Cortex of kidney (tissue), 1 donor: ENCODE measurements at places on chromosomes 1 and 21.

- no peak for DNase-seq
These were observed at the start of gene SGIP1 for GRCh38 chr1:66533804-66534740. Gene SGIP1 (plus strand): TSS chr1:66534153. CDS start chr1:66534359, 206 bp downstream.

GRCh38 chr1:154198756-154199562, 7.1 kb upstream of the TPM3 start:
- no peak for DNase-seq

- DNase-seq: no peak
These were observed 11.7 kb upstream of the SLC26A9 start for GRCh38 chr1:205954819-205955404.

GRCh38 chr1:68331117-68331865, 99.0 kb upstream of the WLS start:
- no peak for DNase-seq

DNA sequence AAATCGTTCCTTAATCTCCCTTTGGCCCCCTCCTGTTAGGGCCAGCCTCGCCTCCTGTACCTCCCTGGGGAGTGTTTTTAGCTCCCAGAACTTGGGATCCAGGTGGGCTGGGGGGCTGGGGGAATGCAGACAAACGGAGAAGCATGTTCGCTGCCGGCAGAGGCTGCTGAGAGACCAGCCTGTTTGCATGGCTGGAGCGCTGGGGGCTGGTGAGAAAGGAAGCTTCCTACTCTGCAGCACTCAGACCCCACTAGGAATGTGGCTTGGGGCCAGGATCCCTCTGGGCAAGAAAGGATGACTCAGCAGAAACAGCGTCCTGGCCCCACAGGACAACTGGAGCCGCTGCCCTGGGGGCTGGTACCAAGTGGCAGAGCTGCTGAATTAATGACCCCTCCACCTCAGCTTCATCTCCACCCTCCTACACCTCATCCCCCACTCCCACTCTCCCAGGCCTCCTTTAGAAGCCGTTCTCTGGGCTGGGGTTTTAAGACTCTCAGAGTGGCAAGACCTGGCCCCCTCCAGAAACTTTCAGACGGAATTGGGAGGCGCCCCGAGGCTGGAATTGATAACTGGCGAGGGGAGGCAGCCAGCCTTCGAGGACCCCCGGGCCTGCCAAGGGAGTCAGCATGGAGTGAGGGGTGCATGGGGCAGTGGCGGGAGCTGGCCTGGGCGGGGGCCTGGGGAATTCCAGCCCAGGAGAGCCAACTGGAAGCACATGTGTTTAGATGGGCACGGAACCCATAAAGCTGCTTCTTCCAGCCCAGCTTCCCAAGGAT, 28.5 kb upstream of the EPS8L3 start:
- DNase-seq: no peak

- DNase-seq: no peak
These were observed 170.3 kb upstream of the TMEM51 start for GRCh38 chr1:14983277-14983676.

- DNase-seq: no peak
These were observed 226.1 kb downstream of the RGS7 start for GRCh38 chr1:241130881-241131280.

GRCh38 chr1:107430540-107431228, 289.8 kb downstream of the NTNG1 start:
- DNase-seq: no peak

GRCh38 chr1:27322569-27323240, 742 bp downstream of the TMEM222 start:
- no peak for DNase-seq

- no peak for DNase-seq
These were observed 194.6 kb downstream of the PBX1 start for GRCh38 chr1:164753521-164754077.

GRCh38 chr1:84255582-84255981, 45.9 kb upstream of the SAMD13 start:
- DNase-seq: no peak
